Epithelial cell of proximal tubule (primary cell): ENCODE measurements at places on chromosomes 11 and 22.

DNA sequence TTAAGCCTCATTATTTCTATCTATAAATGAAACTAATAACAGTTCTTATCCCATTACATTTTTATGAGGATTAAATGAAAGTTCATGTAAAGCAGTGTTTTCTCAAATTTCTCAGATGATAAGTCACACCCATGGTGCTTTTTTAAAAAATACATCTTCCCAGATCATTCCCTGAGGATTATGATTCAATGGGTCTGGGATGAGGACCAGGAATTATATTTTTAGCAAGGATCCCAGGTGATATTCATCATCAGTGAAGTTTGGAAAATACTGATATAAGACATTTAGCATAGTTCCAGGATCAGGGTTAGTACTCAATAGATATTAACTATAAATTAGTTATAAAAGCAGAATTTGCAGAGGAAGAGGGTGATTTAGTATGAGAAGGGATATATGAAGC, 89.1 kb downstream of the BBOX1 start:
- no peak for DNase-seq

DNA sequence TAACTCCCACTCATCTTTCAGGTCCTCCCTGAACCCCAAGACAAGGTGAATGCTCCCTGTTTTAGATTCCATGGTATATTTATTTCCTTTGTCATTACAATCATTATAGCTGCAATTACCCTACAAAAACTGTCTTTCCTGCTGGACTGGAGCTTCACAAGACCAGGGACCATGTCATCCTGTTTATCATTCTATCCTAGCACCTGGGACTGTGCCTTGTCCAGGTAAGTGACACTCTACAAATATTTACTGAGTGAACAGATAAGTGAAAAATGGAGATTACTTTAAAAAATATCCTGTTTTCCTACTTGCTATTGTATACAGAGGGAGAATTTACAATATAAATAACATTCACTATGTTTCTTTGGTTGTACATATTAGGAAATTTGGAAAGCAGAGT, 22.5 kb upstream of the ELF5 start:
- no peak for DNase-seq

- DNase-seq, result no peak
Observed at GRCh38 chr11:128515826-128516778, 71.3 kb downstream of the ETS1 start.

DNA sequence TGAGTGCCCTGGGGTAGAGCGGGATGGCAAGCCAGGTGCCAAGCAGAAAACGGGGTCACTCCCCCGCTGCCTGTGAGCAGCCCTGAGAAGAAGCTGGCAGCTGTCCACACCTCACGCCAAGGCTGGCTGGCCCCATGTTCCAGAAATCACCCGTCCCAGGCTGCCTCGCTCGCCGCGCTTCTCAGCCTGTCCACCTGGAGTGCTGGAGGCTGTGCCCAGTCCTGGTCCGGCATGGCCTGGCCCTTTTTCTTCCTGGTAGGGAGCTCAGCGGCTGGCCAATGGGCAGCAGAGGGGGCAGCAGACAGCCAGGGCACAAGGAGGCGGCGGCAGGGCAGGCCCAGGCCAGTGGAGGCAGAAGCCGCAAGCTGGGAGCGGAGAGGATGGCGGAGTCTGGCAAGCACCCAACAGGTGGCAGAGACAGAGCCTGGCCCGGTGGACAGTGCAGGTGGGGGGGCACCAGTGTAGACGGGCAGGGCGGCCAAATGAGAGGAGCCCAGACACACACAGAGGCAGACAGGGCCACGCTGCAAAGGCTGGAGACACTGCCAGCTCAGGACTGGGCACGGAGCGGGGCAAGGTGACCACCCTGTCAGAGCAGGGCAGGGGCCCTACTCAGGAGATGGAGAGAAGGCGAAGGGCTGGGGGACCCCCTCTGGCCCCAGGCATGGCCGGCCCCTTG, 37.2 kb upstream of the TH start:
- DNase-seq, result no peak

DNA sequence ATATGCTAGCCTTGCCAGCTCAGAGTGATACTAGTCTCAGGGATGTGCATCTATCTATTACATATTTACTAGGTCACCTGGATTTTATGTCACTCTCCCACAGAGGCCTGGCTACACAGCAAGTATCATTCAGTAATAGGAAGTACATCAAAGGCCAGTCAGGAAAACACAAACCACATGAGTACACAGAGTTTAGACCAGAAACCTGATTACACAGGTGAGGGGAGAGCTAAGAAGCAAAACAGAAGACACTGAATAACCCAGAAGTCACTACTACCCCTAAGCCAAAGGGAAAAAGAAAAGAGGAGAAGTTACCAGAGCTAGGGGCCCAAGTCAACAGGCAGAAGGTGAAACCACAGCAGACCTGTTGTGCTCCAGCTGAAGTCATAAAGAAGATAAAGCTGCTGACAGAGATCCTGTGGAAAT, 13.3 kb downstream of the LPXN start:
- no peak for DNase-seq

DNA sequence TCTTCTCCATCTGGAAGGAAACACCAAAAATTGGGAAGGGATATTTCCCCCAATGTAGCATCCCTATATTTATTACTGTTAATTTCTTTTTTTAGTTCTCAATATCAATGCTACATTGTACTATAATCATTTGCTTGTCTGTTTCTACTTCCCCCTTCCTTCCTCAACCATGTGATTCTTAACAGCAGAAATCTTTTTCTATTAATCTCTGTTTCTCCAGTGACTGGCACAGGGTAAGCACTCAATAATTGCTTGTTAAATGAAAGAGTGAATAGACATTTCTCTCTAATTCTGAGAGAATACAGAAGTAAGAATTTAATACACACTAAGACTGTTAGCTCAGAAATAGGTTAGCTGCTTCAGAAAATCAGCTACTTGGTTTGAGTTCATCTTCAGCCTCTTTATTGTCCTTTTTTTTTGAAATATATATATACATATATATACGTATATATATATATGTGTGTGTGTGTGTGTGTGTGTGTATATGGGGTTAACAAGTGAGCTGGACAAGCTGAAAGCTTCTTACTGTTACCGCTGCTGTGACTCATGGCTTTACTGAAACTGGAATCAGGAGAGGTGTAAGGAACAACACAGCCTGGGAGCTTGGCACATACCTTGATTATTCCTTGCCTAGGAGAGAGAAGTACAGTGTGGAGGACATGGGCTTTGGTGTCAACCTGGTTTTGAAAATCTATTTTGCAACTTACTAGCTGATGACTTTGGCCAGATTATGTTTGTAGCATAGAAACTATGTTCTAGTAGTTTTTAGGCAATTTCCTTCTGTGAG, 26.2 kb upstream of the PDE3B start:
- DNase-seq, result peak; percentile 53

GRCh38 chr11:69251639-69252489, 42.1 kb upstream of the MYEOV start:
- DNase-seq, result no peak

GRCh38 chr11:16891964-16892363, 122.2 kb downstream of the PLEKHA7 start:
- DNase-seq, result no peak

- no peak for DNase-seq
Observed at GRCh38 chr11:124970925-124971324, 16.9 kb downstream of the CCDC15 start.

DNA sequence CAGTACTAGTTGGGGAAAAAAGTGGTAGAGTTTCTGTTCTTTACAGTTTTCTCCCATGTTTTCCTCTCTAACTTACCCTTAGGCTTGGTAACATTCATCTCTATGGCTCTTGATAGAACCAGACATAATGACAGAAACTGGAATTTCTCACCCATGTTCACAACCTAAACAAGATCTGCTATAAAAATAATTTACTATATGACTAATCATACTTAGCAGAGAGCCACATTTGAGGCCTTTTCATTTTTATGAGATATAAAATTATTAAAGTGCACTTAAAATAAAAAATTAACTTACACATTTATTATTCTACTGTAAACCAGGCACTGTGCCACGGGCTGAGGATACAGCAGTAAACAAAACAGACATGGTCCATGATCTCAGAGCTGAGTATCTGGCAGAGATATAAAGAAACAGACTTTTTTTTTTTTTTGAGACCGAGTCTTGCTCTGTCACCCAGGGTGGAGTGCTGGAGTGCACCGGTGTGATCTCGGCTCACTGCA, 98.1 kb downstream of the GAB2 start:
- no peak for DNase-seq

GRCh38 chr22:19691007-19691720, 23.1 kb upstream of the SEPTIN5 start:
- no peak for DNase-seq

DNA sequence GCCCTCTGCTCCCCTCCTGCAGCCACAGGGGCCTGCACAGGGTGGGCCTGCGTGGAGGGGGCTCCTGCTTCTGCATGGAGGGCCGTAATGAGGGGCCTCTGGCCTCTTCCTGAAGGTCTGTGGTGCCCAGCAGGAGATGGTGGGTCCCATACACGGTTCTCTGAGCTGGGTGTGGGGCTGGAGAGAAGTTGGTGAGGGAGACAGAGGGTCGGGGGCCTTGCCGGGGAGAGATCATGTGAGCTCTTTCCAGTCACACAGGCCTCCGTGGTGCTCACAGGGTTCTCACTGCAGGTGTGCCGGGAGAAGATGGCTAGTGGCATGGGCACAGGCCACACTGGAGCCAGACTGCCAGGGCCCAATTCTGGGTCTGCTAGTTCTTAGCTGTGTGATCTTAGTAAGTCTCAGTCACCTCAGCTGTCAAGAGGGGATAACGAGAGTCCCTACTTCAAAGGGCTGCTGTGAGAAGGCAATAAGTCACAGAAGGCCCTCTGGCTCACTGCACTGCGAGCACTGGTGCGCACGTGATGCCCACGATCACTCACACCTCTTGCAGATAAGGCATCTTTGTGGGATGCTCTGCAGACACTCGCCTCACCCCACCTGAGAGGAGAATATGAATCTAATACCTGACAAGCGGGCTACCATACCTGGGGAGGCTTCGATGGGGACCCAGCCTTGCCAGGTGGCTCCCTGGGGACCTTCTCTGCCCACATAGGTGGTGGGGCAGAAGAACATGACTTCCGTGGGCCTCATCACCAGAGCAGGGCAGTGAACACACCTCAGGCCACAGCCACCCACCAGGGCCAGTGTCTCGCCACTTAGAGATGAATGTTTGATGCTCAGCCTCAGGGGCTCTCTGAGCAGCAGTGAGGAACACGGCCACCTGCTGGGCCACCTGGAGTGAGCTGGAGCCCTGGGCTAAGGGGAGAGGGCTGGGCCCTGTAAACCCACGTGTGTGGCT, 14.5 kb downstream of the KCNC1 start:
- DNase-seq, result no peak

DNA sequence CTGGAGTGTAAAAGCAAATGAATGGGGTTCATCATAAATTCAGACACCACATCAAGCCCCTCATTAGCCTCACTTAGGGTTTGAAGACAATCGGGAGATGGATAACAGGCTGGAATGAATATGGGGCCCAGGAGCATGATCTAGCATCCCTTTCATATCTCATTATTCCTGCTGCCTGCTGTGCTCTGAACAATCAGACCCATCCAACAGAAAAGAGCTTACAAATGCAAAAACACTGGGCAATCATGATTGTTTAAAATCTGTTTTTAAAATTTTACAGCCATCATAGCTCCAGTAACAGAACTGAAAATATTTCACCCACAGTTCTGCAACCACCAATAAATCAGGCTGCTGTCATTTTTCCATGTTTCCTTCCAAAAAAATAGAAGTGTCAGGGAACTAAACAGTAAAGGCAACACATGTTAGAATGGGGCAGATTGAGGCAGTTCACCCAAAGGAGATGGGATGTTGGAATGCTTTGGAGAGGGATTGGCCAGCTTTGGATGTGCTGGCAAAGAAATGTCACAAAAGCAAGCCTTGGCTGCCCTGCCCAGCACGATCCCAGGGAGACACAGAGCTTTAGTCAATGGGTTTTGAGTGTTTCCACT, 47.8 kb upstream of the BMAL1 start:
- no peak for DNase-seq

- no peak for DNase-seq
Observed at GRCh38 chr11:126355324-126355925, at the start of gene ST3GAL4. TSS of gene ST3GAL4 (plus strand) at chr11:126355686. CDS start at chr11:126406156, 50,470 bp downstream.
